ENCODE measurements at places on chromosomes 5 and 9.

DNA sequence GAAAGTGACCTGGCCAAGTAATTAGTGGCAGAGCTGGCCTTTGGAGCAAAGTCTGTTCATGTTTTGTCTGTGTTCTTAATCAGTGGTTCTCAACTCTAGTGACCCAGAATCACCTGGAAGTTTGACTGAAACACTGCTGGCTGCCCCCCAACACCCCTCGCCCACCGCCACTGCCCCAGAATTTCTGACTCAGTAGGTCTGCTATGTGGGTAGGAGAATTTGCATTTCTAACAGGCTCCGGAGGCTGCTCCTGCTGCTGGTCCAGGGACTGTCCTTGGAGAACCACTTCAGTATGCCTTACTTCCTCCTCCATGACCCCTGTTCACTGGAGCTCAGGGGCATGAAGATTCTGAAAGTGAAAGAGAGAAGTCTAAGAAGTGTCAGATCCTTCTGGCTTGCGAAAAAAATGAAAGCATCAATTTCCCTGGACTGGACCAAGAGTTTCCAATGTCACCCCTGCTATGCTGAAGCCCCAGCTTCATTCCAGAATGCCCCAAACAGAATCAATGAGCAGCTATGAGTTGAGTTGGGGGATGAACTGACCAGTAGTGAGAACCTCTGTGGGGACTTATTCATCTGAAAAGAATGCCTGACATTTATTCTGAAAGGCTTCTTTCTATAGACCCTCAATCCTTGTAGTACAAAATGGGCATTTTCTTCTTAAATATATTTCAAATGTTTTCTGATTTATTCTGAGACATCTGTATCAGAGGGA, 20.8 kb upstream of the COL15A1 start:
- no peak for DNase-seq

DNA sequence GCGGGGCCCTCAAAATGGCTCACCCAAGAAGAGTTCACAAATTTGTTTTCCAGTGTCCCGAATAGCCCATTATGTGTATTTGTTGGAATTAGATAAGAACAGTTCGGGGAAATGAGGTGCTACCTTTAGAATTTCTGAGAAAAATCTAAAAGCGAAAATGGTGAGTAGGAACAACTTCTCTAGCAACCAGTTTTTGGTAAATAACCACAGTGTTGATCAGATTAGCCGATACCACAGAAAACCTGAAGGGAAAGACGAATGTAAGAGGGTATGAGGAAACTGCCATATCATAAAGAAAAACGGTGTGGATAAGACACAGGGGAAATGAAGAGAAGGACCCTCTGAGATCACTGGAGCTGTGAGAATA, 31.0 kb downstream of the ADAM19 start:
- no peak for DNase-seq

- DNase-seq, result no peak
Observed at GRCh38 chr9:114522286-114522685, 17.0 kb upstream of the WHRN start.

GRCh38 chr9:20043035-20043434, 254.2 kb upstream of the SLC24A2 start:
- DNase-seq, result no peak

DNA sequence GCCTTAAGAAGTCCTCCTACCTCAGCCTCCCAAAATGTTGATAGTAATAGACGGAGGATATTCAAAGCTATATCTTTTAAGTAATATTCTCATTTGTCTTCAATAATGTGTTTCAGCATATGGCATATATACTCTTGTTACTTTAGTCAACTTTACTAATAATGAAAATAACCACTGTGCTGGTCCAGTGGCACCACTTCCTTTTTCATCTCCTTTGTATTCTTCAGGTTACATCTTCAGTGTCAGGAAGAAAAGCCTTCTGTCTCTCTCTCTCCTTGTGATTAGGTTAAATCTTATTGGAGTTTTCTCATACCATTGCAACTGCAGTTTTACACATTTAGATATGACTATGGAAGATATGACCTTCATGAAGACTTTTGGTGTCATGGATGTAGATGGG, 31.3 kb downstream of the PARP8 start:
- no peak for DNase-seq

GRCh38 chr5:87403899-87404298, 8.8 kb downstream of the CCNH start:
- no peak for DNase-seq

DNA sequence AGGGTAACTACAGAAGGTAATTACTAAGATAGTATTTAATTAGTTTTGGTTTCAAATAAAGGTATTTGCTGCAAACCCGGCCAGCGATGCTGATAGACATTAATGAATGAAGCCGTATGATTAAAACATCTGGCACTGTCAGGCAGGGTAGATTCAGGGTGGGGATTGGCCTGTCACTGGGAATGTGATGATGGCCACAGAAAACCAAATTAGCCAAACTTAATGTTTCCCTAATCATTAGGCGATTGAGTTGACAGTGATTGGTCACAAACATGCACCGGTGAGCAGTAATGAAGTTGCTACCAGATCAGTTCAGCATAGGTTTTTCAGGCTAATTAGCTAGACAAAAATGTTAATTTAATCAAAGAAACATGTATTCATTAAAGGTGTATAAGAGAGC, 107.5 kb downstream of the SGCD start:
- no peak for DNase-seq

DNA sequence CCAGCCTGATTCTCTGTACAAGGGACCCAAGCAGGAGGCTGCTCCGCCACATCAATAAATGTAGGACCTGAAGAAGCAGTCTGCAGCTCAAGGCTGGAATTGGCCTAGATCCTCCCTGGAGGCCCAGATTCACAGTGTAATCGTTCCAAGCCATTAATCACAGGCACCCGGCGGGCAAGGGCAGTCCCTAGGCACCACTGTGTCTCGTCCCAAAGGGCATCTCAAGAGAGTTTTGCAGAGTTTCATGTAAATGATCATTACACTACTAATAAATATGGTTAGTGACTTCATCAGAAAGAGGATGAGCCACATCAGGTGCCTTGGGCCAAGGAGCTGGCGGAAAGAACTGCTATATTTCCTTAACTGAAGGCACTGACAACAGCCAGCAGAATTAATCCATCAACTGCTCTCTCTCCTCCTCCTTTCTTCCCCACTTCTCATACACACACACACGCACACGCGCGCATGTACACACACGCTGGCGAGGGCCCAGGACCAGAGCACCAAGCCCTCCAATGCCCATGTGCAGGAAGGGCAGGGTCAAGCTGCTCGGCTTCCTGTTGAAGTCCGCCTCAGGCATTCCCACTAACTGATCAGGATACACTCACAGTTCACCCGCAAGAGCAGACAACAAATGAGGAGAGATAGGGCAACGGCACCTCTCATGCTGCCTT, 33.9 kb downstream of the GNAQ start:
- no peak for DNase-seq

DNA sequence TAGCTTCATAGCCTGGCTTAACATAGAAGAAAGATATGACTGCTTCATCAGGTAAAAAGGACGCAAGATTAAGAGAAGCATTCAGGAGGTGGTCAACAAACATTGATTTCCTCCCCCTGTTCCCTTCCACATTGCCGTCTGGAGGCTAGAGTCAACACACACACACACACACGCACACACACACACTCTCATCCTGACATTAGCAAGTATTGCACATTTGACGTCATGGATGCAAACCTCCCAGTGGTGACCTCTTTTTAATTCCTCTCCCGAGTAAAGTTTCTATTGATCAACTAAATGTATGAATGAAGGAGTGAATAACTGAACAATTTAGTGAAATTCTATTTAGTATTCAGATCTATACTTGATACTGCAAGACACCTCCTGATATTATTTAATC, 332.8 kb downstream of the ELAVL2 start:
- DNase-seq, result no peak

- DNase-seq, result peak; percentile 77
Observed at GRCh38 chr9:128361986-128362646, 9.1 kb upstream of the URM1 start.

DNA sequence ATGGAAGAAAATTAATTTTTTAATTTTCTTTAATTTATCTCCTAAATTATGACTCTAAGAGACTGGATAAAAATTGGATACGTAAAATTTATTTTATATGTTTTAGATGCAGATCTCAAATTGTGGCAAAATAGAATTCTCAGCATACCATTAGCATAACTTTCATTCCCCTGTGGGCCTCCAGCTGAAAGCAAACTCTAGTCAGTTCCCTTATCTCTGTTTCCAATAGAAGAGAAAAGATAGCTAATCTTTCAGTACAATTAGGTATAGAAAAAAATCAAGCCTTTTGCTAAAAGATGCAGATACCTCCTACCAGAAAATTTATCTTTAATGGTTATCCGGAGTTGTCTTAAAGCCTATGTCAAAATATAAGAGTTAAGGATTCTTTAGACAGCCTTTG, 1530.6 kb downstream of the EFNA5 start:
- DNase-seq, result no peak

GRCh38 chr9:111094433-111094924, 56.2 kb upstream of the LPAR1 start:
- no peak for DNase-seq

- DNase-seq, result no peak
Observed at GRCh38 chr5:173554038-173554955, 62.2 kb downstream of the BOD1 start.

- DNase-seq, result no peak
Observed at GRCh38 chr9:99003308-99003707, 59.6 kb downstream of the COL15A1 start.

DNA sequence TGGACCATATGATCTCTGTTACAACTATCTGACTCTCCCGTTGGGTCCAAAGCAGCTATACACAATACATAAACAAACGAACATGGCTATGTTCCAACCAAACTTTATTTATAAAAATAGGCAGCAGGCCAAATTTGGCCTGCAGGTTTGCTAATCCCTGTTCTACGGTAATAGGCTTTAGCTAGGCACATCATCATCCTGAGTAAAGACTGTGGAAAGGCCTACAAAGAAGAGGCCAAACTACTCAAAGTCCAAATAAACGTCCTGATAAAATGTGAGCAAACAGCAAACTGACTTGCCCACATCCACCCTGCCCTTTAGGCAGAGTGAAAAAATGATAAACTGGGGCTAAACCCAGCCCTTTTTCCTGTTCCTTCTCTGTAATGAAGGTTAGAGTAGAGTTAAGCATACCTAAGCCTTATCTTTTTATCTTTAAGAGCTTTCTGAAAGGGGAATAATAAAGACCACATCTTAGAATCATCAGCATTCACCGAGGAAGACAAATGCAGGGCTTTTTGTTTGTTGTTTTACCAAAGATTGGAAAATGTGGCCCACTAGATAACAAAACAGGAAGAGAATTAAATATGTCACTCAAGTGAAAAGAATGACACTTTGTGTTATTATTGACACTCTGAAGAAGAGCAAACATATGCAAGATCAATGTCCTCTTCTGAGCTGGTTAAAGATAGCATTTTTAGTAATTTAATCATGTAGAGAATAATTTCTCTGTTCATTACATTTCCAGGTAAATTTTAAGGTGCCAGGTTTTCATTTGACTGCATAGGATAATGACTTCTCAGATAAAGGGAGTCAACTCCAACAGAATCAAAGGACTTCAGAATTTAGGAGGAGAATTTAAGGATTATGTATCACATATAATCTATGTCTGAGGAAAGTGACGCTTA, 160.0 kb upstream of the GNA14 start:
- DNase-seq, result no peak

GRCh38 chr5:54616031-54616430, 98.5 kb downstream of the SNX18 start:
- no peak for DNase-seq

GRCh38 chr5:40587376-40587775, 92.3 kb upstream of the PTGER4 start:
- DNase-seq, result no peak

DNA sequence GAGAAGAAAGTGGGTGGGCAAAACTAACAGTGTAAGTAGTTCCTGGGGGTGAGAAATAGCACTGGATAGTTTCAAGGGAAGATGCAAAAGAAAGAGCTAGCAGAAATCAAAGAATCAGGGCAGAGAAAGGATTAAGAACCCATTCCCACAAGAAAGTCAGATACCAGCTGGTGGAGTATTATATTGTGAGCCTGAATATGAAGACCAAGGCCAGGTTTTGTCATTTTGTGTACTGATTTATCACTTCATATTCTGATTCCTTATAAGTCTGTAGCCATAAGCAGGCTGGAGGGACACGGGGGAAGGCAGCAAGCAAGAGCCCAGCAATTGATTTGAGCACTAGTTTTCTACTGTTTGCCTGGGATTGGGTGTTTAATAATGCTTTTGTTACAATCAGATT, 80.2 kb downstream of the FREM1 start:
- DNase-seq, result no peak

DNA sequence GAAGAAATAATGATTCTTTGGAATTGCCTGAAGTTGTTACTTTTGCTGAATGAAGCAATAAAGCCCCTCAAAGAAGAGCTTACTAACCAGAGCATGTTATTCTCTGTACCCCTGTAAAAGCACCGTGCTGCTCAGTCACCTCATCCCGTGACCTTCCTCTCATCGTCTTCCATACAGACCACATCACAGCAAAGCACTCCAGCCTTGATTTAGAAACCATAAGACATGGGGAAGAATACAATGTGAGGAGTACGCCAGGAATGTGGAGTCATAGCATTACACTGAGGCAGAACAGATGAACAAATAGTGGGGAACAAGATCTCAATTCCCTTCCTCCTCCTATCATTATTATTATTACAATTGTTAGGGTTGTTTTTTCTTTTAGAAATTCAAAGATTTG, 49.1 kb downstream of the ERAP1 start:
- DNase-seq, result no peak

- DNase-seq, result no peak
Observed at GRCh38 chr5:133760532-133760931, 148.2 kb upstream of the FSTL4 start.

DNA sequence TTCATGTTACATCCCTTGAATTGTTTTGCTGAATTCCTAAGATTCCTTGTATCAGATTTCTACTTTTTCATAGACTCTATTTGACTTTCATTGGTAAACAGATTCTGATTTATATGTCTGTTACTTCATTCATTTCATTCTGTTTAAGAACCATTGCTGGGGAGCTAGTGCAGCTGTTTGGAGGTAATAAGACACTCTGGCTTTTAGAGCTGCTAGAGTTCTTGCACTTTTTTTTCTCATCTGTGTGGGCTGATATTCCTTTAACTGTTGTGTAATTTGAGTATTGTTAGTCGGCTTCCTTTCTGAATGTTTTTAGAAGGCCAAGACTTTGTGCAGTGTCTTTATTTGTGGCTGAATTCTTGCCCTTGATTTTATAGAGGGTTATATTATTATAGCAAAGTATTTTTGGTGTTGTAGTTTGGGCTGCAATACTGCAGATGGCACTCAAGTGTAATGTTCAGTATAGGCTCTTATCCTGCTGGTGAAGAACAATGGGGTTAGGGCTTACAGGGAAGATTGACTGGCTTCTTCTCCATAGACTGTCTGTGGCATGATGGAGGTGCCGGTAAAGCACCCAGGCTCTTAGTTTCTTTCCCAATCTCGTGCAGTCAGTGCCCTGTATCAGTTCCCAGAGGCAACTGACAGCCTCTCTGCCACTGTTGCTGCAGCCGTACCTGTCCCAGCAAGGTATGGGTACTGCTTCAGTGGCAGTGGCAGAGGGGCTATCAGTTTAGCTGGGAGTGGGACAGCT, 162.2 kb downstream of the OXCT1 start:
- DNase-seq, result no peak

GRCh38 chr5:31362529-31362900, 169.0 kb downstream of the CDH6 start:
- DNase-seq, result no peak
